ENCODE measurements at places on chromosomes 13 and 19.

DNA sequence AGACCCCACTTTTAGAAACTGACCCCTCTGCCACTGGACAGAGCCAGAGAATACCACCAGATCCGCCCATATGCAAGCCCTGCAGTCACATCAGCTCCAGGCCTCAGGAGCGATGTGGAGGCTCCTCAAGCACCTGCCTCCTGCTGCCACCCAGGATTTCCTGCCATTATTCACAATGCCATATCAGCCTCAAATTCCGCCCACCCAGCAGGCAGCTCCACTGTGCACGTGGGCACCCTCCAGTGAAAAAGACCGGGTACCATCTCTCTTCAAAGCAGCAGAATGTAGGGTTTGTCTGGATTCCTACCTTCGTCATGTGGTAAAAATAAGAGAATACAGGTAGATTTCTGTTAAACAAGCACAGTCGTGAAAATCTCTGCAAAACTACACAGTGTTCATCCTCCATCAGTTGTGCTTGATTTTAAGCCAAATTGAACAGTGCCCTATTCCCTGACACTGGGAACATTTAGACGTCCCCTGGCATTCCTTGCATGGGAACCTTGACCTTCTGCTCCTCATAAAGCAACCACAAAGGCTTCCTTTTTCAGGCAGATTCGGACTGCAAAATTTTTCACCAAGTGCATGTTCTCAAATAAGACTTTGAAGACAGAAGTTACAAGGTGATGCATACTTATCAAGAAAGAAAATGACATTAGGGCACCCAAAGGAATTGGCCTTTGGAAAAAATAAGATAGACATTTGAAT is 56.4 kb downstream of the FAM124A start:
- no peak for DNase-seq

- DNase-seq = no peak
Measured at GRCh38 chr19:17314007-17314593, 4.7 kb downstream of the DDA1 start.

DNA sequence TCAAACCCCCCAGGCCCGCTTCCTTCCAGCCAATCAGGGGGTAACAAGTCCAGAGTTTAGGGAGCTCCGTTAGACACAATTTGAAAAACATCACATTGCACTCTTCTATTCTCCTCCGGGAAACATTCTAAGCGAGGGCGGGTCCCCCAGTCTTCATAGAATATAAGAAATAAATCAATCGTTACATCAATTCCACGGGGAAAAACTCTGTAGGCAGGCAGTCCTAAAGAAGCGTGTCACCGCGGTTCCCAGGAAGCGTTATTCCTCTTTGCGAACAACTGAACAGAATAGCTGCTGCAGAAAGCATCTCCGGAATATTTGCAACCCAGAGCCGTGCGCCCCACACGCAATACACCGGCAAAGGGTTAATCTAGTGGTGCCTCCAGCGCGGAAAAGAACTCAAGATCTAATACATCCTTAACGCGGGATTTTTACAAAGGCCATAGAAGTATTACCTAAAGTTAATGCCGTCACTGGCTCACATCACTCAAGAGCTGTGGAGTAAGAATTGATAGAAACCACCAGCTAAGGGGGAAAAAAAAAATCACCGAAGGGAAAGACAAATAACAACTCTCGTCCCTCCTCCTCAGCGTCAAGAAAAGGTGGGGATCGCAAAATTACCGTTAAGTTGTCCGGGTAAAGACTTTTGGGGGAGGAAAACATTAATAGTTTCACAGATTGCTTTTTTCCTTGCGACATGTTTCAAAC is 65.1 kb downstream of the KCNRG start:
- peak; percentile 20 for DNase-seq

GRCh38 chr19:55086730-55087541 is 11.3 kb downstream of the EPS8L1 start:
- DNase-seq = peak; percentile 39

DNA sequence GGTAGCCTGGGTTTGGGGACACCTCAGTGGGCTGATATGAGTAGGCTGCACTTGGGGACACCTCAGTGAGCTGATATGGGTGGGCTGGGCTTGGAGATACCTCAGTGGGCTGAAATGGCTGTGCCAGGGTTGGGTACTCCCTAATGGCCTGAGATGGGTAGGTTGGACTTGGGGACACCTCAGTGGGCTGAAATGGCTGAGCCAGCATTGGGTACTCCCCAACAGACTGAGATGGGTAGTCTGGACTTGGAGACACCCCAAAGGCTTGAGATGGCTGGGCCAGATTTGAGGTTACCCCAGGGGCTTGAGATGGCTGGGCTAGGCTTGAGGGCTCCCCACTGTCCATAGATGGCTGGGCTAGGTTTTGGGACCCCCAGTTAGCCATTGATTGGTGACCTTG is 12.1 kb downstream of the IQCN start:
- DNase-seq = no peak

All from stimulated activated CD4-positive, alpha-beta T cell treated with anti-CD3 and anti-CD28 coated beads, Interleukin-12 subunit alpha, Interleukin-12 subunit beta, amount 100 ng/mL, for 4 hours (primary cell).